Suppressor macrophage treated with lipopolysaccharide for 1 hour (primary cell): ENCODE measurements at places on chromosomes 2 and 18.
A peak's percentile ranks its signal among the peaks of the same experiment; 100 is the strongest.

DNA sequence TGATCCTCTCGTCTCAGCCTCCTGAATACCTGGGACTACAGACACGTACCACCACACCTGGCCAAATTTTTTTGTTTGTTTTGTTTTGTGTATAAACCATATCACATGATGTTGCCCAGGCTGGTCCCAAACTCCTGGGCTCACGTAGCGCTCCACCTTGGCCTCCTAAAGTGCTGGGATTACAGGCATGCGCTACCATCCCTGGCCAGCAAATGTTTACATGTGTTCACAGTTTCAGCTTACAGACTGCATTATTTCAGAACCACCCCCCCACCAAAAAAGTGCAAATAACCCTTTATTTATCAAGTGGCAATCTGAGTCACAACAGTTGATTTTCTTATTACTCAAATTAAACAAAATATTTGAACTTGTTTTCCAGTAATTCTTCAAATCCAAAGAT, 54.3 kb downstream of the ABCA12 start:
- DNase-seq = no peak

- DNase-seq = no peak
These were observed 30.8 kb downstream of the OTX1 start for GRCh38 chr2:63081404-63081803.

GRCh38 chr2:149924549-149925213, 337.1 kb upstream of the MMADHC start:
- no peak for DNase-seq

DNA sequence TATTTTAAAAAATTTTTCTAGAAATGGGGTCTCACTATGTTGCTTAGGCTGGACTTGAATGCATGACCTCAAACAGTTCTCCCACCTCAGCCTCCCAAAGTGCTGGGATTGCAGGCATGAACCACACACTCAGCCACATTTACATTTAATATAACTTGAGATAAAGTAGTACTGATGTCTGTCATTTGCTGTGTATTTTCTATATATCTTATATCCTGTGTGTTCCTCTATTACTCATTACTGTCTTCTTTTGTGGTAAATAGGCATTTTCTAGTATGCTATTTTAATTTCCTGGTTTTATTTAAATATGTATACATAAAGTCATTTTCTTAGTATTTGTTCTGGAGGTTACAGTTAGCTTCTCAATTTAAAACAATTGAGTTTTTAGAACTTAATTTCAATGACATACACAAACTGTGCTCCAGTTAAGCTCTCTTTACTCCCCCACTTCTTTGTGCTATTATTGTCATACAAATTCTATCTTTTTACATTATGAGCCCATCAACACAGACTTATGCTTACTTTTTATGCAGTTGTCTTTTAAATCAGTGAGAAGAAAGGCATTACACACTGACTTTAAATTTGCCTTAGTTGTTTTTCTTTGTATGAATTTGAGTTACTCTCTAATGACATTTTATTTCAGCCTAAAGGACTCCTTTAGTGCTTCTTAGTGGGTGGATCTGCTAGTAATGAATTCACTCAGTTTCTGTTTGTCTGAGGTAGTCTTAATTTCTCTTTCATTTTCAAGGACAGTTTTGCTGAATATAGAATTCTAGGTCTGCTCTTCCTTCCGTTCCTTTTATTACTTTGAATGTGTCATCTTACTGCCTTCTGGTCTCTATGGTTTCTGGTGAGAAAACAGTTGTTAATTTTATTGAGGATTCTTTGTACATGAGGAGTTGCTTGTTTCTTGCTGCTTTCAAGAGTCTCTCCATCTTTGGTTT, 6.2 kb upstream of the INPP4A start:
- DNase-seq = no peak

DNA sequence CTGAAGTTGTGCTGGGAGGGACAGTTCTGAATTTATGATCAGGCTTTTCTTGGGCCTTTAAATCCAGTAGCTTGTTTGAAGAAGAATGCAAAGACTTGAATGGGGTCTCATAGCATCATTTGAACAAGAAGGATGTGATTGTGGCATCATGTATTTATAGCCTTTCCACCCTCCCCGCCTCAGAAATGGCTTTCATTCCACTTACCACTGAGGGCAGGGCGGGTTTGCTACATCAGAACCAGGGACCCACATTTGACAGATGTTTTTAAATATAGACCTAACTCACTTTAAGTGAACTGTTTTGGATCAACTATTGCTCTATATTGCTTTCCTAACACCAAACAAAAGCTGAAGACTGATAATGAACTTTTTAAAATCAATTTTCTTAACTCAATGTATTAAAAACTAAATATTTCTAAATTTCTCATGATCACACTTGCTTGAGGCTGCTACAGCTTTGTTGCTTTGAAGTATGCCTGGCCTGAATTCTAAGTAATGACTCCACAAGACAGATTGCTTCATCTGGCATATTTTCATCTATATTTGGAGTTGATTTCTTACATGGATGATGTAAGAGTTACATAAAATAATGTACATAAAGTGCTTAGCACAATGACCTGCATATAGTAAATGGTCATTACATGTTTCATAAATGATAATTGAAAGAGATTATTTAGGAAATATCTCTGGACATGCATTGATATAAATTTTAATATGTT, 1552.9 kb upstream of the SLC39A10 start:
- peak; percentile 38 for DNase-seq

DNA sequence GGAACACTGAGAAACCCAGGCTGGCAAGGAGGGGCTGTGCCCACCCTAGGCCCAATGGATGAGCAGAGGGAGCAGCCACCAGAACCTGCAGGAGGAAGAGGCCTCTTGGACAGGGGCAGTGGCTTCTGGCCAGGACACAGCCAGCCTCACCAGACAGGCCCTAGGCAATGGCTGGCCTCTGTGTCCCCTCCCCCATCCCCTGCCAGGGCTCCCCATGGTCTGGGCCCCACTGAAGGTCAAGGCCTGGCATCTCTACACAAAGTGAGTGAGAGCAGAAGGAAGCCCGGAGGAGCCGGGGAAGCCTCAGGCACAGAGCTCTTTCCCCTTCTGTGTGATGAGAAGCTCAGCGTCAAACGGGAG, 6.3 kb downstream of the PRLH start:
- DNase-seq = no peak

DNA sequence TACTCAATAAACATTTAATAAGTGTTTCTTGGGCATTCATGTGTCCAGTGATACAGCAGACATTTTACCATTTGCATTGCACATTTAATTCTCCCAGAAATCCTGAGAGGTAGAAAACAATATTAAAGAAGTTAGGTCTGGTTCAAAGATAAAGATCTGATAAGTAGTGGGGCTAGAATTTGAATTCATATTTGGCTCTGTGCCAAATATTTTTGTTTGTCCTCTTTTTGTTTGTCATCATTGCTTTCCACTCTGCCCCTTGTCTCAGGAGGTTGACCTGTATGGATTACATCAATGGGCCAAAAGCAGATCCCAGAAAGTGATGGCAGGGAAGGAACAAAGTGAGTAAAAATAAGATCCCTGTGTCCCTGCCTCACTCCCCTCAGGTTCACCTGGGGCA, 441.9 kb upstream of the PKDCC start:
- DNase-seq = no peak

DNA sequence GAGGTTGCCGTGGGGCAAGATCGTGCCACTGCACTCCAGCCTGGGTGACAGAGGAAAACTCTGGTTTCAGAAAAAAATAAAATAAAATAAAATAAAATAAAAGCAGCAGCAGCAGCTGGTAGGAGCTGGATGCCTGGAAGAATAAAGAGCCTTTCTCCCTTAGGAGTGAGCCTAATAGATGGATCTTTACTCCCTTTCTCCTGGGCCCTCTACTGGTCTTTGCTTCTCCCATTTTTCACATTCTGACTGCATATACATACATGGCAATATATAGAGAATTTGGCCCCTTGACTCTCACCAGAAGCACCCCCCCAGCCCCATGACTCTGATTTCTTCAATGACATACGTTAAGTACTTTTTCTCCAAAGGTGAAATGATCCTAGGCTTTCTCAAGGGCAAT, 9.8 kb upstream of the MALT1 start:
- DNase-seq = no peak

DNA sequence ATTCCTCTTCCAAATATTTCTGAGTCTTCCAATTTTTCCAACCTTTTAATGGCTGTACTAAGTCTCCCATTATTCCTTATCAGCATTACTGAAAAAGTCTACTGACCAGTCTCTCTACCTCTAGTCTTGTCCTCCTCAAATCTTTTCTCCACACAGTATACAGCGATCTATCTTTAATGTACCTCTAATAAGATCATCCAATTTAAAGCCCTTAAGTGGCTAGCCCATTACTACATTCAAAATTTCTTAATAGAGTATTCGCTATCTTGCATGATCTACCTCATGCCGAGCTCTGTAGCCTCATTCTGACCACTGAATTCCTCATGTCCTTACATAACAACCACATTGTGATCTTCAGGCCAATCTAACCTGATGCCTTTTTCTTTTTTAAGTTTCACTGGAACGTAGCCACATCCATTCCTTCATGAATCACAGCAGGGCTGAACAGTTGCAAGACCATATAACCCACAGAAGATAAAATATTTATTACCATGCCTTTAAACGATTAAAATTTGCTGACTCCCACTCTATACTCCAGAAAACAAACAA, 57.9 kb downstream of the SLC66A3 start:
- DNase-seq = no peak

GRCh38 chr2:190425221-190425866, 17.2 kb downstream of the MFSD6 start:
- DNase-seq = peak; percentile 54

DNA sequence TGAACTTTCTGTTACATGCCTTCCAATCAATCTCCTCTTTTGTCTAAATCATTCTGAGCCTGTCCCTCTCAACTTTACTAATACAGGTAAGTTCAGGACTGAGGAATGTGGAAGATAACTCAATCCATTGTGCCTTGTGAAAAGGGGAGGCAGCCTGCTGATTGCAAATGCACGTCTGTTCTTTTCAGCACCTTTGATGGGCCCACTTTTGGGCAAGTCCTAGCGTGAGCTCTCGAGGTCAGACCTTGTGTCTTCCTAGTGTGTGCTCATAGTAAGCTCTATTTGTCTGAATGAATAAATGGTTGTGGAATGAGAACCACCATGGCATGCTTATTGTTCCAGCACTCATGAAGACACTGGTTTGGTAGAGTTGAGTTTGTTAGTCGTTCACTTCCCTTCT, 50.4 kb upstream of the REL start:
- no peak for DNase-seq

GRCh38 chr18:68564961-68565360, 149.9 kb downstream of the TMX3 start:
- no peak for DNase-seq

GRCh38 chr2:24206242-24206641, 31.4 kb downstream of the FAM228A start:
- DNase-seq = no peak

GRCh38 chr2:51807229-51807628, 775.3 kb upstream of the NRXN1 start:
- DNase-seq = no peak

GRCh38 chr2:176081376-176081836, 2.4 kb downstream of the EVX2 start:
- DNase-seq = peak; percentile 18

GRCh38 chr2:219167997-219168396, 1.8 kb downstream of the SLC23A3 start:
- no peak for DNase-seq

- peak; percentile 72 for DNase-seq
These were observed 1.7 kb downstream of the RBMS1 start for GRCh38 chr2:160491911-160492371.

DNA sequence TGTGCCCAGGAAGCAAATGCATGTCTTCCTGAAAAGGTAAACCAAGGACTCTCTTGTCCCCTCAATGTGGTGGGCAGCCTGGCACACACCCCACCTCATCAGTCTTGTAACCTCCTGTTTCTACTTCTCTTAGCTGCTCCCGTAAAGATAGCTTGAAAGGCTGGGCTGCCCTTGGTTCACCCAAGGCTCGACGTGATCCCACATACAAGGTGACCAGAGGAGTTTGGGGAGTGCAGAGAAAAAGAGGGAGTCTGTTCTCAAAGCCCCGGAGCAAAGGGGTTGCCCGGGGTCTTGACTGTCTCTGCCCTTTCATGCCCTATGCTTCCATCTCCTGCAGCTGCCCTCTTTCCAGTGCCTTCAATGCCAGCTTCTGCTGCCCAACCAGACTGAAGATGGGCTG, 18.3 kb upstream of the FOSL2 start:
- no peak for DNase-seq

GRCh38 chr2:88870267-88870839, 178.9 kb downstream of the RPIA start:
- no peak for DNase-seq

DNA sequence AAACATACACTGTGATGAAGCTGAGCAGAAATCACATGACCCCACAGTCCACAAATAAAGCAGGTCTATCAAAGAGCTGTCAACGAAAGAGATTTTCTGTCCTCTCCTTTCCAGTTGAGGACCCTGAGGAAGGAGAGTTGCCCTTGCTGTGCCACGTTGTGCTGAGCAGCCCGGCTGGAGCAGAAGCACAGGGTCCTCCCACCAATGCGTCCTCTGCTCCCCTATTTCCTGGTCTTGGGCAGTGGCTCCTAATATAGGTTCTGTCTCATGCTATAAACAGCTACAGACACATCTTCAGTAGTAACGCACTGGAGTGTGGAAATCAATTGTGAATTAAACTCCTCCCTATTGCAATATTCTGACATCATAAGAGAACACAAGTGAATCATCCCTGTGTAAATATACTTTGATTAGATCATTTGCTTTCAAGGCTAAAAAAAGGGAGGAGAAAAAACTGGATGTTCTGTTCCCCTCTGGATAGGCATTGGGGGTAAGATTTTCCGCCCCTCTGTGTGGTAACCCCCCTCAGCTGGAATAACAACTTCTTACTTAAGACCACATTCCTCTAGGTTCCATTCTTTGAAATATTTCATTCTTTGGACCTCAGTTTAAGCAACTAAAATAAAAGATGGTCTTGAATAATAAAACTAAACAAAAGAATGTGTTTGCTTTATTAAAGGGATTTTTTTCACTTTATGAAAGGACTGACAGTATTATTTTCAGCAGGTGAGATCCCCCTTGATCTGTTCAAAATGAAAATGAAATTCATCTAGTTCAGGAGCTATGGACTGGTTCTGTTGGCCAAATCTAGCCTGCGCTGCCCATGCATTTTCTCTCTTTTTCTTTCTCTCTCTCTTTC, 8.3 kb upstream of the RHOB start:
- DNase-seq = peak; percentile 96

- peak; percentile 73 for DNase-seq
These were observed 2.1 kb downstream of the HK2 start for GRCh38 chr2:74835831-74836674.
